ENCODE measurements at places on chromosomes 12 and 14.

DNA sequence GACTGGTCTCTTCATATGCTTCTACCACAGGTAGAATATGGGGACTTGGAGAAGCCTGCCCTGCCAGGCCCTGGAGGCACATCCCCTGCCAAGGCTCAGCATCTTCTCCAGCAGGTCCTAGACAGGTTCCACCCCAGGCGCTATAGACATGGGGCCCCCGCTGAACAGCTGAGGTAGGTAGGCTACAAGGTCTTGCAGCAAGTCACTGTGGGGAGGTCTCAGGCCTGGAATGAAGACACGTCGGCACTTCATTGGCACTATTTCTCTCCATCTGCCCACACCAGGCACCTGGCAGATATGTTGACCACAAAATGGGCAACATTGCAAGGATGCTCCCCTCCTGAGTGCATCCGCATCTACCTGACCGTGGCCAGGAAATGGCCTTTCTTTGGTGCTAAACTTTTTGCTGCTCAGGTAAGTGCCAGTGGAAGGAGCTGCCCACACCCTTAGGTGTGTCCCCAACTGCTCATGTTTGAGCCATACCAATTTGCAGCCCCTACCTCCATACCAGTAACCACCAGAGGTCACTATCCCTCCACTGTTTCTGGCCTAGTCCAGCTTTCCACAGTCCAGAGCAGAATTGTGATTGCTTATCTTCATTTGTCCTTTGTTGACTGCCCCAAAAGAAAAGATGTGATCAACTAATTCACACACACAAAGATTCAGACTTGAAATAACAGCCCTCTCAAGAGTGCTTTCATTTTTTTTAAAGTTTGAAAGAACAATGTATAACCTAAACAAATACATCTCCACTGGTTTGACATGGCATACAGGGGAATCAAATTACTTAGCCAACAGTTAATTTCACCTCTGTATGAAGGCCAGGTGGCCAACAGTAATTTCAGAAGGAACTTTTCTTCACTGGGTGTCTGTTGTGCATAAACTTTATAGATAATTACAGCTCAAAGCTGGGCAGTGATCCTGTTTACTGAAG, 16.1 kb downstream of the PIGH start:
- no peak for DNase-seq

- peak; percentile 11 for DNase-seq
Measured at GRCh38 chr12:4388032-4388431, 8.5 kb upstream of the FGF23 start.

DNA sequence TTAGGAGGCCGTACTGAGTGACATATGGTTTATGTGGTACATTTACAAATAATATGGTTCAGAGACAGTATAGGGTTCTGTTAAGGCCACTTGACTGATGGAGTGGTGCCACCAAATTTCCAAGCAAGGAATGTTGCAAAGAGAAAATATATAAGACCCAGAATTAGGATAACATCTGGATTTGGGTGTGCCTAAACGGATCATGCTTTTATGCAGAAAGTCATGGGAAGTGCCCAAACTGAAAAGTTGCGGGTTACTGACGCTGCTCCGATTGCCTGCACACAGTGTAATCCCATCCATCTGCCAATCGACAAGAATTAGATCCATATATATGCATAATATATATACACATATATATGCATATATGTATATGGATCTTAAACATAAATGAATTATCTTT, 138.4 kb upstream of the DCN start:
- DNase-seq = no peak

- peak; percentile 79 for DNase-seq
Measured at GRCh38 chr12:19129486-19130223, at the start of gene PLEKHA5. PLEKHA5 (plus strand) TSS chr12:19129733; CDS start chr12:19129800, 67 bp downstream.
